ENCODE measurements at places on chromosomes 7 and 10.

- DNase-seq = no peak
Observed at GRCh38 chr10:47165711-47166404, 134.1 kb upstream of the GDF10 start.

- DNase-seq = no peak
Observed at GRCh38 chr7:25860275-25861163, 291.5 kb upstream of the NFE2L3 start.

DNA sequence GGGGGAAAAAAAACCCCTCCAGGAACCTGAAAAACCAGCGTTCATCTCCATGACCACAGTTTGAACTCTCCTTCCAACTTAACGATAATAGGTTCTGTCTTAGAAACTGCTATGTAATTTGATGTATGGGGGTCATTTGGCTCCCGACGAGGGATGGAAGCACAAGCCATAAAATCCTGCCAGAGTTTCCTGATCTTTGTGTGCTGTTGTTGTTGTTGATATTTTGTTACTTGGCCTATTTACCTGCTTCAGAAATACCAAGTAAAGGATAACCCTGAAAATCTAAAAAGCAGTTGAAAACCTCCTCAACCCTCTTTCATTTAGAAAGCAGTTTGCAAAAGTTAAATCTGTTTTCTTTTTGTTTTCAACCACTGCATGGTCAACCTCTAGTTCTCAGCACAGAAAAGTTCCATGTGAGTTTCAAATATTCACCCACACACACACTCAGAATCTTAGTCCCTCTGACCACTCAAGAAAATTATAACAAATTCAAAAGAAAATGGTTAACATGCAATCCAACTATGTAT is 9.3 kb upstream of the HOXA2 start:
- no peak for DNase-seq

- no peak for DNase-seq
Observed at GRCh38 chr10:101895781-101896180, 52.2 kb upstream of the KCNIP2 start.

DNA sequence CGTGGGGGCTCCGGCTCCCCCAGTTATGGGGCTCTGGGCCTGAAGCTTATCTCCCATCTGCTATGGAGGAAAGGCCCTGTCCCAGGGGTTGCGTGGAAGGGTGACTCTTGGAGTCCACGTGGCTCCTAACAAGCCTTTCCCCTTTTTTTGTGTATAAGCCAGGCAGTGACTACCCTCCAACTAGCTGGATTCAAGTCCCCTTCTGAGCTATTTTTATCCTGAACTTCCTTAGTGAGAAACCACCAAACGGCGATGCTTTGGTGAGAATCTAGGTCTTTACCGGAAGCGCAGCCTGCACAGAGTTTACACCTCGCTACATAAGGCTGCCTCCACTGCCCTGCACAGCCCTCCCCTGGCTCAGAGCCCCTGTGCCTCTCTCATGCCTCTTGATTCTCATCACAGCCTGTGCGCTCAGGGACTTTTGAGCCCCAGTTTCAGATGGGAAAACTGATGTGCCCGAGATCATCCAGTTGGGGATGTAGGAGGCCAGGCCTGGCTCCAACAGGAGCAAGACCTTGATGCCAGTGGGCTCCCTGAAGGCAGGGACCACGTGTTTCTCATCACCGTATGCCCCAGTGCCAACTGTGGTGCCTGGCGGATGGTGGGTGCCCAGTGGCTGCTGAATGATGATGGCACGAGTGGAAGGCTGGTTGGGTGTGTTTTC is 102.3 kb upstream of the PPIF start:
- no peak for DNase-seq

- DNase-seq = no peak
Observed at GRCh38 chr10:96507044-96507443, 6.7 kb downstream of the TLL2 start.

GRCh38 chr7:3616306-3616705 is 315.3 kb downstream of the SDK1 start:
- DNase-seq = no peak

- DNase-seq = no peak
Observed at GRCh38 chr10:24857031-24857725, 95.2 kb downstream of the PRTFDC1 start.

GRCh38 chr10:126247446-126247975 is 140.8 kb downstream of the ADAM12 start:
- no peak for DNase-seq

- DNase-seq = no peak
Observed at GRCh38 chr10:13234172-13234571, at the start of gene UCMA. Gene UCMA, minus strand, starts transcription at chr10:13234374. Its CDS starts 116 bp downstream, at chr10:13234258.

- DNase-seq = no peak
Observed at GRCh38 chr7:572416-573268, 53.0 kb upstream of the PDGFA start.

DNA sequence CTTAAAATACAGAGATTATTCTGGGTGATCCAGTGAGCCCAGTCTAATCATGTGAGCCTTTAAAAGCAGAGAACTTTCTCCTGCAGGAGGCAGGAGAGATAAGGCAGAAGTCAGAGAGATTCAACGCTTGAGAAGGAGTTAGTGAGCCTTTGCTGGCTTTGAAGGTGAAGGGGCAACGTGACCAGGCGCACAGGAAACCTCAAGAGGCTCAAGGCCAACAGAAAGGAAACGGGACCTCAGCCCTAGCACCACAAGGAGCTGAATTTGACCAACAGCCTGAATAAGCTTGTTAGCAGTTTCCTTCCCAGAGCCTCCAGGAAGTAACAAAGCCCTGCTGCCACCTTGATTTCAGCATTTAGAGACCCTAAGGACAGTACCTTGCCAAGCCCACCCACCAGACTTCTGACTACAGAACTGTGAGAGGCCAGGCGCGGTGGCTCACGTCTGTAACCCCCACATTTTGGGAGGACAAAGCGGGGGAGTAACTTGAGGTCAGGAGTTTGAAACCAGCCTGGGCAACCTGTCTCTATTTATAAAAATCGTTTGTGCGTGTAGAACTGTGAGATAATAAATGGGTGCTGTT is 87.3 kb upstream of the KAT6B start:
- peak; percentile 7 for DNase-seq

- DNase-seq = no peak
Observed at GRCh38 chr7:11835260-11835659, 3.3 kb upstream of the THSD7A start.
